ENCODE measurements at places on chromosomes 3 and 15.

DNA sequence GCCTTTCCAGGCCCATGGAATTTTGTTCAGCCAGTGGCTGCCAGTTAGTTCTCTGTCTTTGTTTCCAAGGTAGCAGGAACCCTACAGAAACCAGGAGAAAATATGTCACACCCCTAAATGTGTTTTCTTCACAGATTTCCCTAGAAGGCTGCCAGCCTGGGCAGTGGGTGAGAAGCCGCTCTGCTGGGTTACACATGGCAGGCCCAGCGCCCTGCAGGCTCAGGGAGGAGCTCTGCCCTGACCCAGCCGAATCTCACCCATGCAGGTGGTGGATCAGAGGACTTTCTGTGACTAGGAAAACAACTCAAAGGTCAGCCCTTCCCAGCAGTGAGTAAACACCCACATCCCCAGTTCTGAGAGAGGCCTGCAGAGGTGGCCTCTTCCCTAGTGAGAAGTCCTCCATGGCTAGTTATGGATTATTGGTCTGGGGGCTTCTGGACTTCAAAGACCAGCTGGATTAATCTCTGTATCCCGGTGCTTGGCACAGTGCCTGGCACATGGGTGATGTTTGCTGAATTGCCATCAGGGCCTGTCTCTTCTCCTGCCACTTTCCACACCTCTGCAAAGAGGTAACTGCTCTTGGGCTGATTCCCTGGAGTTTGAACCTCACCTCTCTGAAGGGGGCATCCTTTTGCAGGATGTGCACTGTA lies 34.7 kb upstream of the BDH1 start:
- DNase-seq: no peak

DNA sequence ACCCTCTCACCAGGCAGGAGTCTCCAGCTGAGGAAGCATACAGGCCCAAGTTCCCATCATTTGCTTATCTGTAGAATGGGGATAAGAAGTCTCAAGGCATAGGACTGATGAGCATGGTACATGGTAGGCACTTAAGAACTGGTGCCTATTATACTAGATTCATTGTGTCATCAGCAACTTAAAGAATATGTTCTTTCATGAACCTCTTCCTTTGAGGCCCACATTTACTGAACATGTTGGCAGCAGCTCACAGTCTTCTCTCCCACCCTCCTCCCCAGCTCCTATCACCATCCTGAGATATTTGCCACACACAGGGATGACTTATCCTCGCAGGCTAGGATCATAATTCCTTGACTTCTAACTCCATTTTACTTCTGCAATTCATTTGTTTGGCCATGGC lies 142.5 kb downstream of the PDE8A start:
- no peak for DNase-seq

DNA sequence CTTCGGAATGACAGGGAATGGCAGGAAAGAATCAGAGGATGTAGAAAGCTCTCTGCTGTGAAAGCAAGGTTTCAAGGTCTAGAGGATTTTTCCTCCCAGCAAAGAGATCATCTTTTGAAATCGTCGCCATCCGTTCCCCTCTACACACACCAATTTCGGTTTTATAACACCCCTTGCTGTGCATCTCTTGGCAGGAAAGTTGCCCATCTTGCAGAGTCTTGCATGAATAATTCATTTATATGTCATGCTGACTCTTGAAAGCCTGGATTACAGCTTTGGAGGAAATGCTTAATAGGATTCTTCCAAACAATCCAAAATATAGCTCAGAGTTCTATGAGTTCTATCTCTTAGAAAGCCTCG lies 262.7 kb downstream of the CHL1 start:
- no peak for DNase-seq

GRCh38 chr3:30248423-30248822 lies 358.0 kb upstream of the TGFBR2 start:
- DNase-seq: no peak

GRCh38 chr15:42286445-42287029 lies 13.3 kb upstream of the TMEM87A start:
- DNase-seq: no peak
